ENCODE measurements at places on chromosomes 1 and 21.

- no peak for DNase-seq
Observed at GRCh38 chr1:110951161-110951560, 12.6 kb downstream of the LRIF1 start.

DNA sequence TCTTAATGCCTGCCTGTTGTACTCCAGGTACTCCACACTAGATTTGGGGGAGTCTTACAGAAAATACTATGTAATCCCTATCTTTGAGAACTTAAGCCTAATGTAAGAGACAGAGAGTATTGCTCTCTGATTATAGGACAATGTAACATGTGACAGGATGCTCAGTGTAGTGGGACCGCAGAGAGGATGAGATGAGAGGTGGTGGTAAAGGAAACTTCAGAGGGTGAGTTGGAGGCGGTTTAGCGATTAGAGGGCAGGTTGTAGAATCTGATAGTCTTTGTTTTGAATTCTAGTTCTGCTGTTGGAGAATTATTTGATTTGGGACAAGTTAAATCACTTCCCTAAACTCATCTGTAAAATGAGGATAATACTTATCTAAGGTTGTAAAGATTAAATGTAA, 5.4 kb downstream of the SOAT1 start:
- no peak for DNase-seq

DNA sequence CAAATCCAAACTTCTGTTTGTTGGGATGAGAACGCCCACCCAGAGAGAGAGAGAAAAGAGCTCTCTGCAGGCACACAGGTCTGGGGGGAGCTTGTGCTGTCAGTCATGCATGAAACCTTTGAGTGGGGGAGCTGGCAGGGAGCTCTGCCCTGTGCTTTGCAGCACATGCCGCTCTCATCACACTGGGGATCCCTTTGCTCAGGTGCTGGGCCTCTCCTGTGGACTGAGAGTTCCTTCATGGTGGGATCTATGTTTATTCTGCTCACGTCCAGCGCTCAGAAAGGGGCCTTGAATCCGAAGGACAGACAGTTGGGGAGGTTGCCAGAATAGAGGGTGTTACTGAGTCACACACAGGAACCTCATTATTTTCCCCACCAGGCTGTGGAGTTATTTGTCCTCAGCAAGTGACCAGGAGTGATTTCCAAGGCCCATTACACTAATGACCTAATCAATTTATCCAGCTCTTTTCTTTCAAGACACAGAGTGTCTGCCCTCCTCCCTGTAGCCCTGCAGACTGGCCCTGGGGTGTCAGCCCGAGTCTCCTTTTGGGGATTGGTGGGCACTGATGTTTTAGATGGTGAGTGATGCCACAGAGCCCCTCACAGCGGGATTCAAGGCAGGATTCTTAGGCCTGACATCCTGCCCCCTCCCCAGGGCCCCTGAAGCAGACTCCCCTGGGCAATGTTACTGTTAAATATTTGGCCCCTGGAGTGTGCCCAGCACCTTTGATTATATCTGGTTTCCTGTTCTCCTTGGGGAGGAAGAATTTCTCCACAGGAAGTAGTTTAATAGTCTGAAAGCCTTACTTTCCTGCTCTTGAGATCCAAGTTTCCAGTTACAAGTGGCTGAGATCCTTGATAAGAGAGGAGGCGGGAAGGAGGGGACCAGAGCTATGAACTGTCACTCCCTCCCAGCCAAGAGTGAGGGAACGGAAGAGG, 22.3 kb downstream of the MYBPH start:
- no peak for DNase-seq

GRCh38 chr21:28266061-28266460, 726.6 kb downstream of the LTN1 start:
- DNase-seq, result no peak

DNA sequence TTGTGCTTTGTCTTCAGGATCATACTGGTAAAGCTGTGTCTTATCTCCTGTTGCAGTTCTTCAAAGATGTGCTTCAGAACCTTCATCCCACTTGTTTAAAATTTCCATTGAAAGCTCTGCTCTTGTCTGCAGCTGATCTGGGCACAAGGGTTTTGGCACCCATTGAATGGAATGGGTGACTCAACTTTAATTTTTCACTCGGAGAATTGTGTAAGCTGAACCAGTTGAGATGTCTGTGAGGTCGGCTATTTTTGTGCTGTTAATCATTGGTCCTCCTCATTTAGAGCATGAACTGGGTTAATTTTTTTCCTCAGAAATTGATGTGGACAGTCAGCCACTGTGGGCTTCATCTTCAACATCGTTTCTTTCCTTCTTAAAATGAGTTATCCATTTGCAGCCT, 252.1 kb downstream of the TM2D1 start:
- no peak for DNase-seq

Data from lung (tissue), 17 donors.